ELR (cell line): ENCODE measurements at places on chromosomes 1 and 21.
A peak's percentile ranks its signal among the peaks of the same experiment; 100 is the strongest.

GRCh38 chr1:44571712-44572571, 102.3 kb downstream of the TMEM53 start:
- DNase-seq: peak; percentile 46

DNA sequence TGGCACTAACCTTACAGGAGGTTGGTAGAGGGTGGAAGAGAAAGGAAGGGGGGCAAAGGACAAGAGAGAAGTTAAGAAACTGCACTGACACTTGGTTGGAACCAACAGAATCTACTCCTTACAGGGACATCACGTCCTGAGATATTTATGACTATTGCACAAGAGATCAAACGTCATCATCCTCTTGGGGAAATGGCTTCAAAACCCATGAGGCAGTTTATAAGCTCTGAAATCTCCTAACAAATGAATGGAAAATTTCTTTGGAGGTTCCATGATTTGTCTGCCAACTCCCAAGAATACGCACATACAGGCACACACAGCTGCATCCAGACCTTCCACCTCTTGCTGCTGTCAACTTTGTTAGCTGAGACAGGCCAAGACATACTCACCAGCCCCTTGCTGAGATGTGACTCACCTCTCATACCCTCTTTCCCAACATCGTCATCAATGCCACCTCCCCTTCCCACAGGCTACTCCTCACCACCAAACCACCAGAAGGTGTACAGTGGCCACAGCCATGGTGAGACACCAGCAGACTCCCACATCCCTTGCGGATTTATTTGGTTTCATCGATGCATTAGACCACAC, 135.5 kb downstream of the SETD4 start:
- peak; percentile 77 for DNase-seq

GRCh38 chr1:1092894-1093609, 18.9 kb upstream of the RNF223 start:
- DNase-seq: no peak

GRCh38 chr1:185874246-185874645, 140.1 kb downstream of the HMCN1 start:
- DNase-seq: no peak

DNA sequence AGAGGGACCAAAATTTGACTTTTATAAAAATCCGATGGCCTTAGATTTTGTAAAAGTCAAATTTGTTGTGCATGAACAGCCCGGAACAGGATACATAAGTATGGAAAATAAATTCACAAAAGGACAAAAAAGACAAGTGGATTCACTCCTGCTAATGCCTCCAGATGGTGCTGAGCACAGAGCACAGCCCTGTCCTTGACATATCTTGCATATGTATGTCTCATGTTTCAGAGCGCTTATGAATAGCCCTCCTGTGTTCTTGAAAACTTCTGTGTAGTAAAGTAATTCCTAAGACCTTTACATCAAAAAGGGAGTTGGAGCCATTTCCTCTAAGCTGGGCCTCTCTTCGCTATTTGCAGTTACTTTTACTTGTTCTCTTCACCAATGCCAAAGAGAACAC, 110.7 kb upstream of the RAB3GAP2 start:
- DNase-seq: no peak

- DNase-seq: peak; percentile 81
Measured at GRCh38 chr1:19309123-19309813, 2.7 kb downstream of the AKR7A2 start.

DNA sequence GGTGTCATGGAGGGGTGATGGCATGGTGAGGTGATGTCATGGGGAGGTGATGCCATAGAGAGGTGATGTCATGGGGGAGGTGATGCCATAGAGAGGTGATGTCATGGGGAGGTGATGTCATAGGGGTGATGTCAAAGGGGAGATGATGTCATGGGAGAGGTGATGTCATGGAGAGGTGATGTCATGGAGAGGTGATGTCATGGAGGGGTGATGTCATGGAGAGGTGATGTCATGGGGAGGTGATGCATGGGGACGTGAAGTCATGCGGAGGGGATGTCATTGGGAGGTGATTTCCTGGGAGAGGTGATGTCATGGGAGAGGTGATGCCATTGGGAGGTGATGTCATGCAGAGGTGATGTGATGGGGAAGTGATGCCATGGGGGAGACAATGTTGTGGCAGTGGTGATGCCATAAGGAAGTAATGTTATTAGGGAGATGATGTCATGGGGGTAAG, 92.1 kb upstream of the C1orf174 start:
- peak; percentile 3 for DNase-seq

DNA sequence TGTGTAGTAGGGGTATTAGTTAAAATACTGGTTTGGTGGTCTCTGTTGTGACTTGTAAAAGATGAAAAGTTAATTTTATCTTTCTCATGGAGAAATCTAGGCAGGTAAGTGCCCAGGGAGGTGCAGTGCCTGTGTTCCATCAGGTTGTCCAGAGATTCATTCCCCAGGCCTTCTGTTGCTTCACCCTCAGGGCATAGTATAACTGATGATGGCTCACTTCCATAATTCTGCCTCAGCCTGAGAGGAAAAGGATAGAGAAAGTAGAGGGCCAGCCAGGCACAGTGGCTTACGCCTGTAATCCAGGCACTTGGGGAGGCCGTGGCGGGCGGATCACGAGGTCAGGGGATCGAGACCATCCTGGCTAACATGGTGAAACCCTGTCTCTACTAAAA, 153.9 kb downstream of the FMN2 start:
- peak; percentile 73 for DNase-seq

GRCh38 chr1:160827418-160827817, 31.4 kb downstream of the LY9 start:
- DNase-seq: no peak

DNA sequence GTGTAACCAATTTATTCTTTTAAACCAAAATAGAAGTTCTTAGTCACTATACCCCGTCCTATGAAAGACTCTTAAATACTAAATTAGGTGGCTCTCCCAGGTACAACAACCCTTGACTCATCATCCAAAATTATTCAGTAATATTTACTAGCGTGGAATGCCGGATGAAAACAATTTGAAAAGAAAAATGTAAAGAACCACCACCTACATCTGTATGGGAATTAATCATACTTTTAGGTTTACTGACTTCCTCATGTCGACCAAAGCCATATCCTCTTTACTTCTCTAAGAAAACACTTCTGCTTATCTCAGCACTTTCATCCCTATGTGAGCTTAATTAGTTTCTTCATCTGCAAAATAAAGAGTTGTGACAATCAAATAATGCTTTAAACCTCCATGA, 139.6 kb downstream of the AKT3 start:
- no peak for DNase-seq

- no peak for DNase-seq
Measured at GRCh38 chr1:227891223-227891954, 56.3 kb downstream of the WNT9A start.

GRCh38 chr1:118899340-118899739, 88.8 kb downstream of the TBX15 start:
- no peak for DNase-seq
